Stimulated activated CD4-positive, alpha-beta T cell treated with anti-CD3 and anti-CD28 coated beads, Interleukin-15, amount 100 ng/mL, for 1 hour (primary cell): ENCODE measurements at places on chromosomes 2 and 18.

GRCh38 chr2:187434342-187434785 is 13.7 kb downstream of the CALCRL start:
- DNase-seq, result no peak

DNA sequence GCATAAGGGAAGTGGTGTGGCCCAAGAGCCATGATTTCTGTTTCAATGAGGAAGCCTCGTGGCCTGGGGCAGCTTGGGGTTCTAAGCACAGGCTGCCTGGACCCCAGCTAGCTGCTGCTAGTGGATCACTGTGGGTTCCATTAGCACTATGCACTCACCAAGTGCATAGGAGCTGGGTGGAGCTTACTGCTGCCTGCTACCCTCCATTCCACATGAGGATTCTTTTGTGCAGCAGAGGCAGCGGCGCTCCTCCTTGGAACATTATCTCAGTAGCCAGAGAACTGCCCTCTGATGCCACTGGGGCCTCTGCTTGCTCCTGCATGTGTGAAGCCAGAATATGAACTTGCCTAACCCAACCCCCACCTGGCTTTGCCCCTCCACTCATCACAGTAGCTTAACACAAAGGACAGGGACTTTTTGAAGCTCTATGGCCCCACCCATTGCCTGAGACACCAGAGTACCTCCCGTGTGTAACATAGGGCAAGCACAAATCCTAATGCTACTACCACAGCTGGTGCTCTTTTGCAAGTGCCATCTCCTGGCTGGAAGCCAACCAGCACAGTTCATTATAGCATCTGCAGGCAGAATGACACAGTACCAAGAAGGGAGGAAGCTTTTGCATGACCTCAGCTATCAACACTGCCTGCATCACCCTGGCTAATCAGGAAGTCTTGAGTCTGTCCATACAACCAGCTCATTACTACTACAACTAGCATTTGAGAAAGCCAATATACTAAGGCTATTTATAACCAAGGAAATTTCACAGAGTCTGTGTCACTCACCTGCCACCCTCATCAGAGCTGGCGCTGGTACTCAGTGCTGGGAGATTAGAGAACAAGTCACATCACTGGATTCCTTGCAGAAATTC is 297.0 kb upstream of the GULP1 start:
- no peak for DNase-seq

GRCh38 chr2:39153312-39153711 is 32.5 kb upstream of the SOS1 start:
- DNase-seq, result no peak

GRCh38 chr2:156837635-156838370 is 401.6 kb downstream of the GPD2 start:
- no peak for DNase-seq

DNA sequence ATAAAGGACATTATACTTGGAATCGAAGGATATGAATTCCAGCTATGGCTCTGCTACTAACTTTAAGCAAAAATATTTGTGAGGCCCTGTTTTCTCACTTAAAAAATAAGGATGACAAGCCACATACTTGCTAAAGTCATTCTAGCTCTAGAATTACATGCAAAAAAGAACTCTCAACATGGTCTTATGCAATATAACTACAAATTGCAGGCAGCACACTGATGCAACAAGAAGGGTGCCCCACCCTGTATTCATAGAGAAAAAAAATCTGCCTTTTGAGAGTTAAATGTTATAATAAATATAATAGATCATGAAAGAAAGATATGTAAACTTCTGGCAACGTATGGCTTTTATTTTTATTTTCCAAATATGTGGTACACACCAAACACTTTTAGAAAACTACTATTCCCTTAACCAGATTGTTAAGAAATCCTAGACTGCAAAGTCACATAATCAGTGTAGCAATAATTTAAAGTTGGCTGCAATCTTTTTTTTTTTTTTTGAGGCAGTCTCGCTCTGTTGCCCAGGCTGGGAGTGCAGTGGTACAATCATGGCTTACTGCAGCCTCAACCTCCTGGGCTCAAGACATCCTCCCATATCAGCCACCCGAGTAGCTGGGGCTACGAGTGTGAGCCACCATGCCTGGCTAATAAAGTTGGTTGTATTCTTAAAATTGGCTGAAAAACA is 40.2 kb upstream of the WDSUB1 start:
- DNase-seq, result no peak

- DNase-seq, result no peak
Observed at GRCh38 chr2:187525163-187525900, 28.9 kb downstream of the TFPI start.

DNA sequence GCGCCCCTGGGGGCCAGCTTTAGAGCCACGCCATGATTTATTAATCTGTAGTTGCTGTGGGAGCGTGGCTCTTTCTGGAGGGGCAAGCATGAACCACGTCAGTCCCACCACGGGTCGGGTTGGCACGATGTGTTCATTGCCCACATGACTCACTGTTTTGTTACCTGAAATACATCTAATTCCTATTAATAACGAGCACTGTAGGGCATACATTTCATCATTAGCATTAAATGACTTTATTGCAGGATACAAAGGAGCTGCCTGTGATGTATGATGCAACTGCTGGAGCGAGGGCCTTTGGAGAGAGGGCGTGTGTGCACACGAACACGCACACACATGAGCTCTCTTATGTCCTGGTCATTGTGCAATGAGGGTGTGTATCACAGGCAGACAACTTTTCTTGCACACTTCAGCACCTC is 127.0 kb downstream of the INHBB start:
- DNase-seq, result no peak

DNA sequence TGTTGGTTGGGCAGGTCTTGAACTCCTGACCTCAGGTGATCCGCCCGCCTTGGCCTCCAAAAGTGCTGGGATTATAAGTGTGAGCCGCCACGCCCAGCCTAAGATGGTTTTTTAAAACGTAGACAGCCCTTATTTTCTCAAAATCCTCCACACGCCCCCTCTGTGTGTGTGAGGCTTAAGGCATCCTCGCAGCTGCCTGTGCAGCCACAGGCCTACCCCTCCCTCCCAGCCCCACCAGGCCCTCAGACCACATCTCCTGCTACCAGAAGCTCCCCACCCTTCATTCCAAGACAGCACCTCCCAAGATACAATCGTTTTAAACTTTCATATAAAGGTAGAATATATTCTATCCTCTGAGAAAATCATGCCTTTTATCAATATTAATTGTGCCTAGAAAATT is 4.8 kb downstream of the ANO7 start:
- DNase-seq, result no peak

- no peak for DNase-seq
Observed at GRCh38 chr2:9252002-9252357, 45.4 kb downstream of the ASAP2 start.

GRCh38 chr18:55102958-55103456 is 143.7 kb upstream of the CCDC68 start:
- no peak for DNase-seq

DNA sequence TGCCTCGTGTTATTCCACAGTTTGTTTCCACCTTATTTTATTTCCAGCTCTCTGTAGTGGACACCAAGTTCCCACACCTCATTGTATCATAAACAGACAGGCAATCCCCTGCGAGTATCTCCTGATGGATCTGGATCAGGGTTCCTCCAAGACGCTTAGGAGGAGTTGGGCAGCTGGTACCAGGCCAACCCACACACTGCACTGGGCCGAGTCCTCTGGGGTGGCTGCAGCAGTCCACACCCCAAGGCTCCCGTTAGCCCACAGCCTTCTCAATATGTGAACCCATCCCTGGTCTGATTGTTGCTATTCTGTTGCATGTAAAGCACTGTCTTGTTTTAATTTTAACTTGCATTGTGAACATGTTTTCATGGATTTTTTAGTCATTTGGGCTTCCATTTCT is 178.8 kb upstream of the RAB6C start:
- DNase-seq, result no peak

GRCh38 chr18:4750393-4751346 is 295.6 kb upstream of the DLGAP1 start:
- no peak for DNase-seq

- DNase-seq, result peak; percentile 47
Observed at GRCh38 chr2:24920098-24920808, at the start of gene ADCY3. Gene ADCY3, minus strand, starts transcription at chr2:24920237. Its CDS starts 1,250 bp downstream, at chr2:24918987.

DNA sequence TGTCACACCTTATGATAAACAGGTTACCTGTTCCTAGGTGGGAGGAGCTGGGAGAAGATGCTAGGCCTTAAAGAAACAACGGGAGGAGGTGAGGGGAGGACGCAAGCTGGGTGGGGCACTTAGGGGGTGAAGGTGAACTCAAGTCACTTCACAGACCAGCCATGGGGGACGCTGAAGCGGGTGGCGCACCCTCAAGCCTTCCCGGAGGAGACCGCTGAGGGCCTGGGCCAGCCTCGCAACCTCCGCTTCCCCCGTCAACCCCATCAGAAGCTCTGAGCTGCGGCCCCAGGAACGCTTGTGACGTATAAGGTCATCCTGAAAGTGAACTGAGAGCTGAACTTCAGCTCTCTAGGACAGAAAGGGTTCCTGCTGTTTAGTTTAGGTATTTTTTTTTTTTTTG is 133.5 kb downstream of the MBP start:
- no peak for DNase-seq

DNA sequence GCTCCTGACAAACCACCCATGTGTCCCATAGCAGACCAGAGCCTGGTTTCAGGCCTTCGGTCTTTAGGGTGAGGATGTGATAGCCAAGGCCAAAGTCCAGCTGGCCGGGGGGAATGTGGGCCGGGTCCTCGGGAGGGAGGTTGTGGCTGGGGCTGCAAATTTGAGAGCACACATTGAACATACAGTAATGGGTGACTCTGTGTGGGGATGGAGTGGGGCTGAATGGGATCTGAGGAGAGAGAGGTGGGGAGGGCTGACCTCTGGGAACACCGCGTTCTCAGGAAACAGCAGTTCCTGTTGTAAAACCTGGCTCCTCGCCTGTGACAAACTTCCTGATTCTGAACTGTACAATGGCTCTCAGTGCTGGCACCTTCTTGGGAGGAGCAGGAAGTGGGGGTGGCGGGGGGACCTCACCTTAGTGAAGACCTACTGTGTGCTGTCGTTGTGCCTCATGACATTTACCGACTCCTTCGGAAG is 48.8 kb downstream of the MCFD2 start:
- DNase-seq, result no peak

DNA sequence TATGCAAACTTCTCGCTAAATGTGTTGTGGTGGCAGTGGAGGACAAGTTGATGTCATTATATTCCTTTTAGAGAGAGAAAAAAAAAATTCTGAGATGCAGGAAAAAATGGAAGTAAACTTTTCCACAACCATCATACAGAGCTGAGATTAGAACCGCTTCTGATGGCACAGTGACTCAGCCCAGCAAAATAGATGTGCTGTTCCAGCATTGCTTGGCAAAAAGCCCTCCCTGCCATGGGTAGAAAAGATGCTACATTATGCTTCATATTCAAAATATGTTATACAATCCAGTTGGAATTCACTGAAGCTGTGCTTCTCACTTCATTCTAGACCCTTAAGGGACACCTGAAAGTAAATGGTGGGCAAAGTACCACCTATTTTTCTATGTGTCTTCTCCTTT is 1047.6 kb upstream of the FANCL start:
- no peak for DNase-seq

DNA sequence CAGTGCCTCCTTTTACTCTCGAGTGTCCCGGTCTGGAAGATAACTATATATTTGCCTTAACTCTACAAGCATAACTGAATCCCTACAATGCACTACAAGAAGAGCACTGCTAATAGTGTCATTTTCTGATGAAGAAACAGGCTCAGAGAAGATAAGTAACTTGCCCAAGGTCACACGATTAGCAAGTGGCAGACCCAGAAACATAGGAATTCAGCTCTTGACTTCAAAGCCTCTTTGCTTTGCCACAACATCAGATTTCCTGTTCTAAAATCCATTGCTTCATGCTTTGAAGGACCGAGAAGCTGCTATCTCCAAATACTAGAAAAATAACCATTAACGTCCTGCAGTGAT is 65.6 kb downstream of the HS1BP3 start:
- DNase-seq, result no peak

DNA sequence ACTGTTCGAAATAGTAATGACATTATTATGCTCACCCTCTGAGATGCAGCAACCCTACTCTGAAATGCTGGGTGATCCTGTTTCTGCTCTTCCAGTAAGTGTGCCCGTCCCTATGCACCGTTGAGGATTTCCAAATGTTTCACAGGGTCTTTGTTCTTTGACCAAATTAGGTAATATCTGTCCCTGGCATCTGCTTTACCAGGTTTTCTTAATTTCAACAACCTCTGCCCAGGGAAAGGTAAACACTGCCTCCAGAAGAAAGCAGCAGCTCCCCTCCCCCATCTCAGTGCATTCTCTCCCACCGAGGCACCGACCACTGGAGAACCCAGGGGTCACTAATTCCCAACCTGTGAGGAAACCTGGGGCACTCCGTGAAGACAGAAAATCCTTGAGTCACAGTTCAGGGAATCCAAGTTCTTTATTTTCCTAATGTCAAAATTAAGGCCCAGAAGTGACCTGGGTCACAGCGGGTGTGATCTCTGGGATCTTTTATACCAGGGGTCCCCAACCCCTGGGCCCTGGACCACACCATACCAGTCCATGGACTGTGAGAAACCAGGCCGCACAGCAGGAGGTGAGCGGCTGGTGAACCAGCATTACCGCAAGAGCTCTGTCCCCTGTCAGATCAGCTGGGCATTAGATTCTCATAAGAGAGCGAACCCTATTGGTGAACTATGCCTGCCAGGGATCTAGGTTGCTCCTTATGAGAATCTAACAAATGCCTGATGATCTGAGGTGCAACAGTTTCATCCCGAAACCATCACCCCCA is 1.2 kb upstream of the GRB14 start:
- DNase-seq, result no peak

- DNase-seq, result no peak
Observed at GRCh38 chr2:239012228-239012627, 164.3 kb downstream of the TWIST2 start.

- DNase-seq, result no peak
Observed at GRCh38 chr2:194672994-194673393, 984.0 kb upstream of the SLC39A10 start.

DNA sequence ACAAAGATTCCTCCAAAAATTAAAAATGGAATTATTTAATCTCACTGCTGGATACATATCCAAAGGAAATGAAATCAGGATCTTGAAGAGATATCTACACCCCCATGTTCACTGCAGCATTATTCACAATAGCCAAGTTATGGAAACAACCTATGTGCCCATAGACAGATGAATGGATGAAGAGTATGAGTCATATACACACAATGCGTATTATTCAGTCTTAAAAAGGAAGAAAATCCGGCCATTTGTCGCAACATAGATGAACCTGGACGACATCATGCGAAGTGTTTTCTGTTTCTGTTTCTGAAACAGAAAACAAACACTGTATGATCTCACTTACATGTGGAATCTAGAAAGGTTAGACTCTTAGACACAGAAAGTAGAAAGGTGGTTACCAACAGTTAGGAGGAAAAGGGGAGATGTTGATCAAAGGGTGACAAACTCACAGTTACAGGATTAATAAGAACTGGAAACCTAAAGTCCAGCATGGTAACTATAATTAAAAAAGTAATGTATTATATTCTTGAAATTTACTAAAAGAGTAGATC is 87.8 kb upstream of the ERBB4 start:
- DNase-seq, result no peak

- DNase-seq, result no peak
Observed at GRCh38 chr18:45839414-45840395, 14.2 kb downstream of the SIGLEC15 start.
